ENCODE measurements at places on chromosomes 5 and 9. TPM values are rescaled to one million over a fixed set of nuclear protein-coding genes. Genes with fewer than 3 reads are reported as not detected.
A peak's percentile ranks its signal among the peaks of the same experiment; 100 is the strongest.

Gene KCNT1
- not detected for total RNA-seq

Gene PHYHD1
- total RNA-seq, result 51.9 TPM

Gene SHLD3
- total RNA-seq, result 2.4 TPM

Gene SPATA31D1
- total RNA-seq, result not detected

Gene FRRS1L
- 4.3 TPM for total RNA-seq

Gene CD180
- total RNA-seq, result 1.2 TPM

Gene IL33
- total RNA-seq, result 21.3 TPM

Gene CER1
- not detected for total RNA-seq

Gene FOXD4L6
- total RNA-seq, result not detected

Gene CCL28
- 0.30 TPM for total RNA-seq

Gene AK8
- 0.19 TPM for total RNA-seq

Gene ABLIM3
- 145 TPM for total RNA-seq

Gene BTNL3
- total RNA-seq, result not detected

Gene PAX5
- total RNA-seq, result not detected

Gene IL7R
- total RNA-seq, result 3.2 TPM

GRCh38 chr5:149959406-149960236 lies 937 bp upstream of the SLC26A2 start:
- no peak for DNase-seq

DNA sequence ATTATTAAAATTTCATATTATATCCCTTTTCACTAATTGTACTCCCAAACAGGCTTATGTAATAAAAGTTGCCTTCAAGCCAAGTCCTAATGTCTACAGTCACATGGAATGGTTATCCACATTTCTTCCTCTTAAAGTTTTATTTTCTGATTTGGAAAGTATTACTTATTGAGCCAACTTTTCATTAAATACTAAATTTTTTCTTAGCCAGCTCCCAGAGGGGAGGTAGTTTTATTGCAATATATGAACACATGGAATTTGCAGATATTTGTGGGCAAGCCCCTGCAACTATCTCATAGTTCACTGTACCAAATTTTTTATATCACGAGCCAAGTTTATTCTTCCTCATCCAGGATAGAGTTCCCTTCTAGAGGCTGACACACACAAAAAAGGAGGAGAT lies 332.8 kb upstream of the PTGER4 start:
- no peak for DNase-seq

- DNase-seq, result no peak
Observed at GRCh38 chr9:136667940-136668760, 5.4 kb downstream of the EGFL7 start.

- no peak for DNase-seq
Observed at GRCh38 chr5:123300266-123300665, 122.9 kb downstream of the CEP120 start.

DNA sequence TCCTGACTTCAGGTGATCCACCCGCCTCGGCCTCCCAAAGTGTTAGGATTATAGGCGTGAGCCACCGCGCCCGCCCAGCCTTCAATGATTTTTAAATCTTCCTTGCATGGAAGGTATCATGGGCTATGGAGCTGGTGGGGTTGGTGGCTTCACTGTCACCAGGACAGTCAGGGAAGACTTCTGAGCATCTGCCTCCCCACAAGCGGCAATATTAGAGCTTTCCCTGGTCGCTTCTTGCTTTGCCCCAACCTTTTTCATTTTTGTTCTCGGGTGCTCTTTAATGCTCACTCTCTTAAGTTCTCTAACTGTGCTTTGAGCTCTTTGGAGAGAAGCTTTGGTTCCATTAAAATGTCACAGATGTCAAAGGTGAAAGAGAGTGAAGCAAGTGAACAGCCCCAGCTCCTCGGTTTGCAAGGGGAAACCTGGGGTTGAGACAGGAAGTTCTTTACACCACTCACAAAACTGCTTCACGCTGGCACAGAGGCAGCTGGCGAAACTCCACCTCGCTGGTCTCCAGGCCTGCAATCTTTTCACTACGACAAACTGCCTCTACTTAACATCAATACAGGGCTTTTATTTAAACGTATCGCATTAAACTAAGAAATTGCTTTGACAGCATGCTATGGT lies 142.5 kb upstream of the RETREG1 start:
- no peak for DNase-seq

GRCh38 chr5:36523926-36524325 lies 82.5 kb upstream of the SLC1A3 start:
- DNase-seq, result no peak

DNA sequence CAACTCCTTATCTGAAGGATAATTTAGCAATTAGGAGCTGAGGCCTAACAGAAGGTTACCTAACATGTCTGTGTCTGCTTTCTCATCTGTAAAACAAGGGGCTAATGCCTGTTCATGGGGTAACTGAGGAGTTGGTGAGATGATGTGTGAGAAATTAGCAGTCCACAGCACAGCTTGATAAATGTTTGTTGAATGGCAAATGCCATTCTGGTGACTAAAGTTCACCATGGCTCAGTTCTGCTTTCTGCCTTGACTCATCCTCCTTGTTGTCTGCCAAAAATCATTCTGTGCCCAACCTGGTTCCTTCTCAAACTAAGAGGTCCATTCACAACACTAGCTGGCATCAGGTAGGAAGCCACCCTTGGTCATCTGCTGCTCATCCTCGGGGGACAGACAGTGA lies 552.0 kb upstream of the KLF4 start:
- DNase-seq, result no peak

DNA sequence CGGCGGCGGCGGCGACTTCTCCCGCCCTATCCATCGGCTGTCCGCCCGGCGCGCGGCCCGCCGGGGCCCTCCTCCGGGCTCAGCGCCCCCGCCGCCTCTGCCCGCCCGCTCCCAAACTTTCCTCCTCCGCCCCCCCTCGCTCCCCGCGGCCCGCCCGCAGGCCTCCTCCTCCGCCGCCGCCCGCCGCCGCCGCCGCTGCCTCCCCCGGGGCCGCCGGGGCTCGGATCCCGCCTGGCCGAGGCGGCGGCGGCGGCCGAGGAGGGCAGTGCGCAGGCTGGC lies 460 bp upstream of the PBX3 start:
- no peak for DNase-seq

DNA sequence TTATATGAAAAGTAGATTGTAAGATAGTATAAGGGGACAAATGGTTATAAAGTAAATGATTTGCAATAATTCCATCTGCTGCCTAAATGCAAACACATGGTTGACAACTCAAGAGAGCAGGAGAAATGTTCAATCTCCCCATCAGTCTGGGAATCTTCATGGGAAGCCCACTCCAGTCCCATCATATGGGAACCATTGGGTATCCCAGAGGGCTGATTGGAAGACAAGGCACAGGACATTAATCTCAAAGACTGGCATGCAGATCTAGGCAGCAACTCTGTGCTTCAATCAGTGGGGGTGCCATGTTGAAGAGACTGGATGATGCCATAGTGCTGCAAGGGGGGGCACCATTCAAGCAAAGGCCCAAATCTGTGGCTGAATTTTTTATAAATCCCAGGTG lies 193.1 kb upstream of the PDE4D start:
- DNase-seq, result no peak

DNA sequence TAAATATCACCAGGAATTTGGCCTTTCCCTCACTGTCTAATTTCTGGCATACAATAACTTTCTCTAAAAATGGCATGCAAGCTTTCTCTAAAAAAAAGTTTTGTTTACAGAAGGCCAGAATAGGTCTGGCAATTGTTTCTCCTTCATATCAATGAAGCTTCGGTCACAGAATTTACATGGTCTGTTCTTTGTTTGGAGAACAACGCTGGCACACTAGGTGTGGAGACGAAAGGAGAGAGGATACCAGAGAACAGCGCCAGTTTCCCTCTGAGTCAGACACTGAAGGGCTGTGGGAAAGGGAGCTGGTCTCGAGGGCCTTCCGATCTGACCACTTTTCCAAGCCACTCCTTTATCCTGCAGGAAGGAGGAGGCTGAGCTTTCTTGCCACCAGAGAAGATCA lies 60.1 kb upstream of the ITGA1 start:
- DNase-seq, result no peak

DNA sequence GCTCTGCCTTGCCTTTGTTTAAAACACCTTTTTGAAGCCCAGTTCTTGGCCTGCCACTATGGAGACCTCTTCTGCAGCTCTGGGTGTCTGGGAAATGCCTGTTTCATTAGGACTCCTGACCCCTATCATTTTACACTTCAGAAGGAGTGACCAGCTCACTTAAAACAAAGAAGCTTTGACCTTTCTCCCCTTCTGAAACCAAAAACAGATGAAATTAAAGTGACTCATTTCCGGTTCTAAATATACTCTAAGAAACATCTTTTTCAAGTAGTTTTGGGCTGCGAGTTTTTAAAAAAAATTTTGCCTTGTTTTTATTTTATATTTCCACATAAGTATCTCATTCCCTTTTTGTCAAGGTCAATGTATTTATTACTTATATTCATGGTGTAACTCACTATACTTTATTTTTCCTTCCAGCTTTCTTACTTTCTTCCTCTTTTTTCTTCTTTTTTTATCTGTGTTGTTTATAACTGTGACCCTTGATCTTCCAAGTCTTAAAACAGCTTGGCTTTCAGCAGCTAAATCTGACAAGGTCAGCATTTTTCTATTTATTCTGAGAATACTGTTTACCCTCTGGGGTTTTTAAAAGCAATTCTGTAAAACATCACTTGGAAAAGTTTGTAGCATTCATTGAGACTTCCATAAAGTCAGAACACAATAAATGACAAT lies 672.9 kb downstream of the NR2F1-AS1 start:
- no peak for DNase-seq

DNA sequence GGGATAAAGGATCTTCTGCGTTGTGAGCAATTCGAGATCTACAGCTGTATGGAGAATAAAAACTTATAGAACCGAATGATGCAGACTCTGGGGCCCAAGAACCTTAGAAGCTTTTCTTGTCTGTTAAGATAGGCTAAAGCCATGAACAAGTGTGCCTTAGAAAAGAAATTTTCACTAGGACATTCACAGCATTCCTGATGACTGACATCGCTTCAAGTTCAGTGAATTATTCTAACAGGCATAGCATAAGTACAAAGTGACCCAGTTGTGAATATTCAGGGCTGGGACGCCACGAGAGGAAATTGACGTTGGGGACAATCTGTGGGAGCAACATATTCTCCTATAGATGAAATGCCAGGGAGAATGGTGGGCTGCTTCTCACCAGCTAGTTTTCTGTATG lies 32.0 kb upstream of the PANK3 start:
- DNase-seq, result no peak

DNA sequence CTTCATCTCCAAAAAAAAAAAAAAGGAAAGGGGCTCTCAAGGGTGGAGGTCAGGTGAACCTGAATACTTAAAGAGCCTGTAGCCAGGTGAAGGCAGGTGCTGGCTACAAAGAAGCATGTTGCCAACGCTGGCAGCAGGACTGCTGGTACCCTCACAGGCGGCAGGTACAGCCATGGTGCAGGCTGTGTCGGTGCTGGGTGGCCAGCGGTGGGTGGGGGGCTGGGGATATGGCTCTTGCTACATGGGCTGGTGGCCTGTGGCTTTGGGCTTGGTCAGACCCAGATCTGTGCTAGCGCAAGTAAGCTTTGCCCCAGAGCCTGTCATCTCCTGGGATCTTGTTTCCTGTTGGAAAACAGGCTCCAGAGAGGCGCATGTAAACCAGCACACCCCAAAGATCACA lies 86.3 kb upstream of the PHYKPL start:
- no peak for DNase-seq

GRCh38 chr5:117318528-117318927 lies 743.9 kb upstream of the SEMA6A start:
- no peak for DNase-seq

DNA sequence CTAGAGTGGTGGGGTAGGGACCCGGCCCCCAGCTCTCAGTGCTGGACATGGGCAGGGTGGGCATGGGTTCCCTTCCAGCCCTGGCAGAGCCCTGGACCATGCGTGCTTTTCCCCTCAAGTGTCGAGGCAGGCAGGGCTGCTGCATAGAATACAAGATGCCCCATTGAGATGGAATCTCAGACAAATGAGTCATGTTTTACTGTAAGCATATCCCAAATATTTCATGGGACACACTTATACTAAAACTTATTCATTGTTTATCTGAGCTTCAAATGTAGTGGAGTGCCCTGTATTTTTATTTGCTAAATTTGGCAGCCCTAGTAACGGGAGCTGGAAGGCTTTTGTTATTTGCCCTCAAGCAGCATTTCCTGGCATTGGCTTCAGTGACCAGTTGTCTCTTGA lies 3.2 kb upstream of the RNU6ATAC start:
- no peak for DNase-seq

GRCh38 chr5:177500685-177501522 lies 3.5 kb upstream of the PDLIM7 start:
- peak; percentile 91 for DNase-seq

GRCh38 chr9:91807643-91808246 lies 142.3 kb downstream of the ROR2 start:
- no peak for DNase-seq

- no peak for DNase-seq
Observed at GRCh38 chr5:131381021-131381420, 117.2 kb downstream of the CDC42SE2 start.

DNA sequence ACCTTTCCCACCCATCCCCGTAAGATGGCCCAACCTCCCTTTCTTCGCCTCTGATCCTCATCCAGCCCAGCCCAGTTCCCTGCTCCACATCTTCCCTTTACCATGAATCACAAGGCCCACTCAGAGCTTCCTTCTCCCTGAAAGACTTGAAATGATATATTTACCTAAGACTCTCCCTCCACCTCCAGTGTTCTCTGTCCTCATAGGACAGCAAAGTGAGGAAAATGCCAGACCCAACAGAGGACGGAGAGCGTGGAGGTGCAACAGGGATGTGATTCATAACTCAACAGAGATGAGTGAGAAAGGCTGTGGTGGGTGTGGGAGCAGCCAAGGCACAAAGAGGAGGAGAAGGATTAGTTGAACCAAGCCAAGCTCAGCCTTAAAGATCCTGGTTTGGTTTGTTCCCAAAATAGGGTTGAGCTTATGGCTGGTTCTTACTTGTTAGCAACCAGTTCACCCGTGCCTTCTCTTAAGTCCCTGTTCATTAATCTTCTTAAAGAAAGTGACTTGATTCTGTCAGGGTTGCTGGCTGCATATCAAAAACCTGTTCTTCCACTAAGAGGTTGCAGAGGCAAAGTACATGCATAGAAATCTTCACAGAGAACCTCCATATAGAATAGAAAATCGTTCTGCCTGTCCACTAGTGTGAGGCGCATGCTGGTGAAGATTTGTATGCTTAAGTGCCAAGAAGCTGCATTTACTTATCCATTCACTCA lies 183.2 kb downstream of the ACTL7B start:
- DNase-seq, result peak; percentile 34

- no peak for DNase-seq
Observed at GRCh38 chr9:81032831-81033230, 656.5 kb downstream of the TLE1 start.

GRCh38 chr5:67588389-67588788 lies 391.8 kb upstream of the CD180 start:
- DNase-seq, result no peak
